Stimulated activated naive CD4-positive, alpha-beta T cell treated with Interleukin-2 at 50 U/mL for 16 hours (primary cell): ENCODE measurements at places on chromosomes 12 and 14.

GRCh38 chr12:68617160-68617926 is 6.6 kb downstream of the RAP1B start:
- no peak for DNase-seq

- no peak for DNase-seq
These were observed 663 bp downstream of the LRRK2 start for GRCh38 chr12:40225337-40225983.

- DNase-seq, result no peak
These were observed 185.3 kb upstream of the BCL2L14 start for GRCh38 chr12:11885261-11886038.

DNA sequence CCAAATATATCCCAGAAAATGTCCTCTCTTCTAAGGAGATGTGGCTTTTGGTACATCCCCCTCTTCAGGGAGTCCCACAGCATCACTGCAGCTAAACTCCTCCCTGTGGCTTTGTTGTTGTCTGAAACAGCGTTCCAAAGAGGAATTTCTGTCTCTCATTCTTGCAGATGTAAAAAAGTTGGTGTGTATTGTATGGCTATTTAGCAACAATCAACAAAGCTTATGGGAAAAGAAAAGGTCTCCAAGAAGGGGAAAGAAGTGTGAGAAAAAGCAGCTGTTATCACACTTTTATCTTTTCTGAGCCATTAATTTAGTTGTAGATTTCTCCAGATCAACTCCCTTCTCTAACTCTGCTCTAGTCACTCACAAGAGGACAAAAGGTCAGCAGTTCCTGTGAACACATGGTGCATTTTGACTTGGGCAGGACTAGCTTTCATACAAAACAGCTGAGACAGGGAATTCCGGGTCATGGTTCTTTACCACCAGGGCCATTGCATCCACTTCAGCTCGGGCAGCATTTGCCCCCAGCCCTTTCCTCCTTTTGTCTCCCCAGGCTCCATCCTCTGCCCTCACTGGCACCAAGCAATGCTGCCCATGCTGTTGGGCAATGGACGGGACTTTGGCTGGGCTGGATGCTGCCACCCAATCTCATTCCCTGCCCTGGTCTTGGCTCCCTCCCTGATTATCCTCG is 184.7 kb downstream of the TMX1 start:
- no peak for DNase-seq

GRCh38 chr14:44372807-44373489 is 134.1 kb downstream of the FSCB start:
- no peak for DNase-seq

- DNase-seq, result peak; percentile 23
These were observed 13.1 kb upstream of the CHD4 start for GRCh38 chr12:6620137-6620884.

DNA sequence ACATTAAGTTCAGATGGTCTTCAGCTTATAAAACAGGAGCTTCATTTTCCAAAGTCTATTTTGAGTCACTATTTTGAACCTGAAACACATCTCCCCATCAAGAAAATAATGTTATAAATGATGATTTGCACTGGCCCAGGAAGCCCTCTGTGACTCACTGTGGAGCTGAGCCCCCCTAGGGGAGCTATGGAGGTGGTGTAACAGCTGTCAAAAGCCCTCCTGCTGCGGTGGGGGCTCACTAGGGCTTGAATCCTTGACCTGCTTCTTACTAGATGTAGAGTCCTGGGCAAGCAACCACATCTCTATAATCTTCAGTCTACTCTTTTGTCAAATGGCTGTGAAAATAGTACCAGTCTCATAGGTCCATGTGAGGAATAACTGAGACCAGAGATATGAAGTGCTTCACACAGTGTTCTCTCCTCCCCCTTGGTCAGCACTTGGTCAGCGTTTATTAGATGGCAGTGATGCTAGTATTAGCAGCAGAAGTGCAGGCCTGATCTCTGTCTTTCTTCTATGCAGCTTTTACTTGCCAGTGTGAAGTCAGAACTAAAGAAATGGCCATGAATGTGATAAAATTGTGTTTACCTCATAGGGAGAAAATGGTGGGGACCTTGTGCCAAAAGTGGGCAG is 83.4 kb downstream of the RTN1 start:
- no peak for DNase-seq

GRCh38 chr14:92750994-92751400 is 2.6 kb upstream of the LGMN start:
- DNase-seq, result no peak

DNA sequence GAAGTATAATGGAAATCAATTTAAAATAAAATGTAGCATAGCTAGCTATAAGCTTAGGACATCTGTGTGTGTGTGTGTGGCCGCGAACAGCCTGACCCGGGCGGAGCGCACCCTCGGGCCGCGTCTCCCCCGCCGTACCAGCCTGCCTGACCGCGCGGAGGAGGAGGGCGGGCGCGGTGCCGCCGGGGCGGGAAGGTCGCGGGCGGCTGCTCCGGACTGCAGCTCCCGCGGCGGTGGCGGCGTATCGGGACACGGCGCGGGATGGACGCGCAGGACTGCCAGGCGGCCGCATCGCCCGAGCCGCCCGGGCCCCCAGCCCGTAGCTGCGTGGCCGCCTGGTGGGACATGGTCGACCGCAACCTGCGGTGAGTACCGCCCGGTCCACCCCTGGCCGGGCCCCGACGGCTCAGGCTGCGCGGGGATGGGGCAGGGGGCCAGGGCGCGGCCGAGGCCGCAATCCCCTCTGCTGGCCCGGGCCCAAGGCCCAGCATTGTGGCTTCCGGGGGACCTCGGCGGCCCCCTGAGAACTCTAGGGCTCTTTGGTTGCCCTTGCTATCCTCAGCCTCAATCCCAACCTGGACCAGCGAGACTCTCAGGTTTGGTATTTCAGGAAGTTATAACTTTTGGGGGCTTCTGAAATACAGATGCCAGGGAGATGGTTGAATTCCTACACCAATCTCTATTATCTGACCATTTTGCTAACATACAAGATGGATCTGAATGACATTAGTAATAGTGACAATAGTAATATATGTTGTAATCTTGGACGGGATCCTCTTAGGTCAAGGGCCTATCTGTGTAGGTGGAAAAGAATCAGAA is at the start of gene ABHD12B:
ABHD12B (plus strand) TSS at position 140 of the 819 bp plus-strand sequence; CDS start at position 262, 122 bp downstream.
- no peak for DNase-seq

DNA sequence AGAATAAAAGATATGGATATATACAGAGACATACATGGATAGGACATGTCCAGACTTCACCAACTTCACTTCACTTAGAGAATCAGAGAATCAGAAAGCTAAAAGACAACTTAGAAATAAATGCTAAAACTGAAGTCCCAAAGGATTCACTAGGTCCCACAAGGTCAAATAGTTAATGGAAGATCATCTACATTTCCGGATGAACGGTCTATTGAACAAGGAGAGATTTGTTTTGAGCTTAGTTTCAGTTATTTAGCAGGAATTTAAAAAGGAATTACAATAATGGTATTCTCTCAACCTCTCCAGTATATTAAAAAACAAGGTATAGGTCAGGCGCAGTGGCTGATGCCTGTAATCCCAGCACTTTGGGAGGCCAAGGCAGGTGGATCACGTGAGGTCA is 187.0 kb downstream of the MED13L start:
- no peak for DNase-seq

DNA sequence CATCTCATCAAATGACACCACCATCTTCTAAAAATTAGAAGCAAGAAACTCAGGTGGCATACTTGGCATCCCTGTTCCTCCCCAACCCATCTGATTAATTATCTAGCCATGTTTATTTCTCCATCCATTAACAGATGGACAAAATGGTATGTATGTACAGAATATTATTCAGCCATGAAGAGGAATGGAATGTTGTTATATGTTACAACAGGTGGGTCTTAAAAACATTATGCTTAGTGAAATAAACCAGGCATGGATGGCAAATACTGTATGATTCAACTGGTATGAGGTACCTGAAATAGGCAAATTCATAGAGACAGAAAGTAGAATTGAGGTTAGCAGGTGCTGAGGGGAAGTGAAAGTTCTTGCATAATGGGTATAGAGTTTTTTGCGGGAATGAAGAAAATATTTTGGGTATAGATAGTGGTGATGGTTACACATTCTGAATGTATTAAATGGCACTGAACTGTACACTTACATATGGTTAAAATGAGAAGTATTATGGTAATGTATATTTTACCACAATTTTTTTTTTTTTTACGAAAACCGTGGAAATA is 17.5 kb downstream of the YY1 start:
- no peak for DNase-seq

- DNase-seq, result no peak
These were observed 306.3 kb downstream of the CACNA1C start for GRCh38 chr12:2358986-2359658.

DNA sequence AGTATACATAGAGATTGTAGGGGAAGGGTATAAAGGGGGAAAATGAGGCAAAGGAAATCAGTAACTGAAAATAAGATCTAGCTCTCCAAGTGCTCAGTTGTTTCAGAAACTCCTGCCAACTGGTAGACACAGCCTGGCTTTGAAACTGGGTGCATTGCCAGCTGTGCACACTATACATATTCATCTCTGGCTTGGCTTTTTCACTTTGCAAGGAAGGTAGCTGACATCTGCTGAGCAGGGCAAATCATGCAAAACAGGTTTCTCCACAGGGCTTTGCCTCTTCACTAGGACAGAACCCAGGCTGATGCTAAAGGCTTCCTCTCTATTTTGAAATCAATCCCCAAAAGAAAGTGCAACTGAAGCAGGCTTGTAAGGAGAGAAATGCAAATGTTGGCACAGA is 101.5 kb downstream of the HELB start:
- DNase-seq, result no peak

DNA sequence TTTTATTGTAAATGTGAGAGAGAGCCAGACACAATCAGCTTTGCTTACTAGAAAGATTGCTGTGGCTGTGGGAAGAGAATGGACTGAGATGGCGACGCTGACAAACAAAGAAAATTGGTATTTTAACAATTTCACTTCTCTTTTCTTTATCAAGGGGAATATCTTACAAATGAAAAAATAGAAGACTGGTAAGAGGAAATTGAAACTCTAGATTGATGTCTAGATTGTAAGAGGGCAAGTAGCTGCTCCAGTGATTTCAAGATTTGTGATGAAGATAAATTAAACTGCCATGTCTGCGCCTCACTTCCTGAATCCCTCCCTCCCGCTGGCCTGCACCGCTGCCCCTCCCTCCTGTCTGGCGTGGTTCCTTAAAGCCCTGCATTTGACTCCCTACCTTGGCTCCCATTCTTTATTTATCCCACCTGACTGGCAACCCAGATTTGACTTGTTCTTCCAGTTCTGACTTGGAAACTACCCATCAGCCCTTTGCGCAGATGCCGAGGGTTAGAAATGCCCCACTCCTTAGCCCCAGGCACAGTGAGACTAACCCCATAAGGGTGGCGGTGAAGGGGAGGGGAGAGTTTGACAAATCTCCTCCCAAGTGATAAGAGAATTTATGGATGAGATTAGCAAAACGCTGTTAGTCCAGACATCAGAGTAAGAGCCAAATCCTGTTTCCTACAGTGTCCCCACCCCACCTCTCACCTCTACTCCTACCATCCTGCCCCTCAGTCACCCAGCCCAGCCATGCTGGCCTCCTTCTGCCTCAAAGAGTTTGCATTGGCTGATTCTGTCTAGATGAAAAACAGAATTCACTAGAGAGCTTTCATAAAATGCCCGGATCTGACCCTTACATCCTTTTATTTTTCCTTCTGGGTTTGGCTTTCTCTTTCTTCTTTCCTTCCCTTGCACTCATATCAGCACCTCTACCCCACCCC is 125.3 kb upstream of the ATF7IP start:
- DNase-seq, result no peak

DNA sequence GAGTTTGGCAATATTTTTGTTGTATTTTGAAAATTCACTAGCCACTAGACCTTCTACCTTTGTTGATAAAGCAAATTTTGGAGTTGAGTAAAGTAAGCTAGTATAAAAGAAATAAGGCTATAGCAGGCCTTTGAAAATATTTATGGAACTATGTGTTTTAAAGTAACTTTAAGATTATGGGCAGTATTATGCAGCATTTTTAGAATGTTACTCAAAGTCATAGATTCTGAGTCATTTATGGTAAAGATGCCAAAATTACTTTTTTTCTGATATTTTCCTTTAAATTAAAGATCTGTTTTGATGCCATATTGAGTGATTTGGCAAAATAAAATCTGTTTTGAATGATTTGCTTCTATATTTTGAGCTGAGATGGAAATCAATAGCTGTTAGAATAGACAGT is 57.2 kb downstream of the SYNE2 start:
- no peak for DNase-seq

DNA sequence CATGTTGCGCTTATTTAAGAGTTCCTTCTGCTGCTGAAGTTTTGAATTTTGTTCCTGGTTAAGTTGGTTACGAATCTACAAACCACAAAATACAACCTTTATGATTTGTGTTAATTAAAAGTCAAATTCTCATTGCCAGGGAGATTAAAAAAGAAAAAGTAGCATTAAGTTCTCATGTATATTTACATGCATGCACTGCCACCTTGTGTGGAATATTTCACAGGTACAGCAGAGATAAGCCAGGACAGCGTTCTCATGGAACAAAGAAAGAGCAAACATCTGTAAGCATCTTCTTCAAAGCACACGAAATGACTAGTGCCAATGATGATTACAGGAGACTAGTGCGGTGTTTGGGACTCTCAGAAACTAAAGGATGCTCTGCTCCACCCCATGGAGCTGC is 34.2 kb downstream of the ZFYVE21 start:
- DNase-seq, result no peak

- no peak for DNase-seq
These were observed 3.9 kb upstream of the GPR84 start for GRCh38 chr12:54368025-54368708.

GRCh38 chr12:32005496-32006125 is 46.4 kb downstream of the RESF1 start:
- DNase-seq, result no peak

DNA sequence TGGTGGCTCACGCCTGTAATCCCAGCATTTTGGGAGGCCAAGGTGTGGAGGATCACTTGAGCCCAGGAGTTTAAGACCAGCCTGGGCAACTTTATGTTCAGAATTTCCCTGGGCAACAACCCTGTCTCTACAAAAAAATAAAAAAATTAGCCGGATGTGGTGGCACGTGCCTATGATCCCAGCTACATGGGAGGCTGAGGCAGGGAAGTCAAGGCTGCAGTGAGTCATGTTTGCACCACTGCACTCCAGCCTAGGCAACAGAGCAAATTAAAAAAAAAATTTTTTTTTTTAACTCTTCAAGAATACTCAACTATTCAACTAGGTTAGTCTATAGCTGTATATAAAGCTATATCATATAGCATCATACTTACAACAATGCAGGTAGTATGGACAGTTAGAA is 113.0 kb downstream of the RALGAPA1 start:
- no peak for DNase-seq
